H1 (cell line): ENCODE measurements at places on chromosomes 3 and 15.
A peak's percentile ranks its signal among the peaks of the same experiment; 100 is the strongest.

DNA sequence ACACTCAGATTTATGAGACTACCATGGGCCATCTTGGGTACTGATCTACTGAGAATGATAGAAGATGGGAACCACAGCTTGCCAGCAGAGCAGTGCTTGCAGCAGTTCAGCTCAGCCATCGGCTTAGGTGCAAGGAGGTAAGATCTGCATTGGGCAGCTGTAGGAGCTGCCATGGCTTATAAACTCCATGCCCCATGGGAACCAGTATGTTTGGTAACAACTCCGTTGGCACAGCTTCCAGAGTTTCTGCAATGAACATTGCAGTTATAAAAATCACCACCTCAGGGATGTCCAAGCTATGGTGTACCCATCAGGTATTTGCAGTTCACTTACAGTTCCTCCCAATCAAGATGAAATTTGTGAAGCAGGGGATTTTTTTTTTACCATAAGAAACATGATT lies 299.1 kb upstream of the ROPN1 start:
- no peak for DNase-seq

- DNase-seq: no peak
These were observed 175.7 kb upstream of the ADAMTS9 start for GRCh38 chr3:64863226-64864212.

- no peak for DNase-seq
These were observed at the start of gene ZBTB47 for GRCh38 chr3:42653560-42654330. TSS of gene ZBTB47 (plus strand) at chr3:42653697. CDS start at chr3:42658356, 4,659 bp downstream.

DNA sequence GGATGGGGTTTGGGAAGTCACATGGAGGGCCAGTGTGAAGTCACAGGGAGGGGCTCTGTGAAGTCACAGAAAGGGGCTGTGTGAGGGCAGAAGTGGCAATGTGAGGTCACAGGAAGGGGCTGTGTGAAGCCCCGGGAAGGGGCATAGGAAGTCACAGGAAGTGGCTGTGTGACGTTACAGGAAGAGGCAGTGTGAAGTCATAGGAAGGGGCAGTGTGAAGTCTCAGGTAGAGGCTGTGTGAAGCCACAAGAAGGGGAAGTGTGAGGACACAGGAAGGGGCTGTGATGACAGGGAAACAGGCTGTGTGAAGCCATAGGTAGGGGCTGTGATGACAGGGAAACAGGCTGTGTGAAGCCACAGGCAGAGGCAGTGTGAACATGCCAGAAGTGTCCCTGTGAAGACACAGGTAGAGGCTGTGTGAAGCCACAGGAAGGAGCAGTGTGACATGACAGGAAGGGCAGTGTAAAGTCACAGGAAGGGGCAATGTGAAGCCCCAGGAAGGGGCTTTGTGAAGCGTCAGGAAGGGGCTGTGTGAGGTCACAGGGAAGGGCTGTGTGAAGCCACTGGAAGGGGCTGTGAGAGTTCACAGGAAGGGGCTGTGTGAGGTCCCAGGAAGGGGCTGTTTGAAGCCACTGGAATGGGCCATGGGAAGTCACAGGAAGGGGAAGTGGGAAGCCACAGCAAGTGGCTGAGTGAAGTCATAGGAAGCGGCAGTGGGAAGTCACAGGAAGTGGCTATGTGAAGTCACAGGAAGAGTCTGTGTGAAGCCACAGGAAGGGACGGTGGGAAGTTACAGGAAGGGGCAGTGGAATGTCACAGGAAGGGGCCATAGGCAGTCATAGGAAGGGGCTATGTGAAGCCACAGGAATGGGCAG lies 37.1 kb downstream of the GASK1A start:
- no peak for DNase-seq

DNA sequence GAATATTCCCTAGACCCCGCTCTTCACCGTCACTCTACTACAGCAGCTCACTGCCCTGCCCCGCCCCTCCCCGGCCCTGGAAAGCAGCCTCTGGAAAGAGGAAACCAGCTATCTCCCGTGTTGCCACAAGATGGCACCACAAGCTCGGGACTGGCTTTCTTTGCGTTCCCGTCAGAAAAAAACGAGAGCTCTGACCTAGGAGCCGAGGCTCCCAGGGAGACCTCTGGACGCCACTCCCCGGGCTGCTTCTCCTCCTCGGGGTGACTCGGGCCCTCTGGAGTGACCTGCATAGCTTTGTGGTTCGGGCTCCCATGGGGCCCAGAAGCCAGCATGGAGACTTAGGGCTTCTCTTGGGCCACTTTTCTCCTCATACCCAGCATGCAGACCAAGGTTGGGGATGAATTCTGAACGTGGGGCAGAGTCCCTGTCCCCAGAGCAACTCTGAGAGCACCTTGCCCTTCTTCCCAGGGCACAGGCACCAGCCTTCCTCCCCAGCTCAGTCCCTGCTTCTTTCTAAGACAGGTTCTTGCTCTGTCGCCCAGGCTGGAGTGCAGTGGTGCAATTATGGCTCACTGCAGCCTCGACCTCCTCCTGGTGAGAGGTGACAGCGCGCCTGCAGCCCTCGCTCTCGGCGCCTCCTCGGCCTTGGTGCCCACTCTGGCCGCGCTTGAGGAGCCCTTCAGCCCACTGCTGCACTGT lies 19.0 kb downstream of the STOML1 start:
- DNase-seq: peak; percentile 54

DNA sequence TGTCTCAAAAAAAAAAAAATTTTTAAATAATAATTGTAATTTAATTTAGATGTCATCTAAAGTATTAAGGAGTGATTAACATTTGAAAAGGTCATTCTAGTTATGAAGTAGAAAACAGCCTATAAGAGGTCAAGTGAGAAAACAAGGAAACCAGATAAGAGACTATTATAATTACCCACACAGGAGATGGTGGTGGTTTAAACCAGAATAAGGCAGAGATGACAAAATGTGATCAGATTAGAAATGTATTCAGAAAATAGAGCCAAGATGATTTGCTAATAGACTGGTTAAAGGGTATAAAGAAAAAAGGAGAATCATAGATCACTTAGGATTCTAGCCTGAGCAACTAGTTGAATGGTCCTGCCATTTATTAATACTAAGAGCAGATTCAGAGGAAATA lies 11.2 kb downstream of the HERC1 start:
- DNase-seq: no peak

DNA sequence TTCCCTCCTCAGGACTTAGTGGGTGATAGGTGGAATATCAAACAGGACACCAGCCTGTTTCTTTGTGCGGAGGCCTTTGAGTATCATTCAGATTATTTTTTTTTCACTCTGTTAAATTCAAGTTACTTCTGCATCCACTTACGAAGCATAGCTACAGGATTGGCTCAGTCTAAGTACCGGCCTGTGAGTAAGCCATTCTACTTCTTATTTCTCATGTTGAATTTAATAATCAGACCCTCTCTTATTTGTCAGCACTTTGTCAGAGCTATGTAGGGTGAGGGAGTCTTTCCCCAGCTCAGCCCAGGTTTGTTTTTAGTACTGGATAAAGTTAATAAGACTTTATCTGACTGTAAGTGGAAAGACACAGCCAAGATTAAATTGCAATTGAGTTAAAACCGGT lies 54.7 kb downstream of the ITPR1 start:
- no peak for DNase-seq

- DNase-seq: no peak
These were observed 53.9 kb upstream of the NPAP1 start for GRCh38 chr15:24621630-24622215.

DNA sequence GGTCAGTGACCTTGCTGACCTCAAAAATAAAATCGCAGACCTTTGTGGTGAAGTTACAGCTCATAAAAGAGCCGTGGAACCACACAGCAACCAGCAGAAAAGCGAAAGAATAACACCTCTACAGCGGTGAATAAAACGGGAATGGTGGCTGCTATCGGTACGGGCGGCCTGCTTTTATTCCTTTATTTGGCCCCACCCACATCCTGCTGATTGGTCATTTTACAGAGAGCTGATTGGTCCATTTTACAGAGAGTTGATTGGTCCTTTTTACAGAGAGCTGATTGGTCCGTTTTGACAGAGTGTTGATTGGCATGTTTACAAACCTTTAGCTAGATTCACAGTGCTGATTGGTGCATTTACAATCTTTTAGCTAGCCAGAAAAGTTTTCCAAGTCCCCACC lies 80.7 kb upstream of the ATP10A start:
- DNase-seq: no peak

GRCh38 chr3:85387913-85388505 lies 429.2 kb downstream of the CADM2 start:
- no peak for DNase-seq

GRCh38 chr3:160009525-160009924 lies 20.9 kb downstream of the IL12A start:
- no peak for DNase-seq

DNA sequence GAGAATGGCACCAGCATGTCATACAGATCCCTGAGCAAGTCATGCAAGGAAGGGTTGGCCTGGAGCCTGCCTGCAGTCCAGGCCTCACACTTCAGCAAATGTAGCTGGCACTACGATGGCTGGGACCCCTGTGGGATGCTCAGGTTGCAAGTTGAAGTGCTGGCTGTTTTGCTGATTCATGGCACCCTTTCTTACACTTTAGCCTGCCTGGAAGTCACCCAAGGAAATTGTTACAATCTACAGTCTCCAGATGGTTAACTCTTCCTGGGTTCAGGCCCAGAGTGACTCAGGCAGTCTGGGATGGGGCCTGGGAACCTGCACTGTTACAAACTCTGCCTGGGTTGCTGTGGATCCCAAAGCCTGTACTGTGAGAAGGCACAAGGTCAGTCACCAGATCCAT lies 91.0 kb upstream of the SLC6A11 start:
- DNase-seq: no peak

- DNase-seq: no peak
These were observed 1.4 kb downstream of the ZNF609 start for GRCh38 chr15:64461721-64462162.

- DNase-seq: no peak
These were observed 25.6 kb downstream of the TRIM42 start for GRCh38 chr3:140703496-140703895.

DNA sequence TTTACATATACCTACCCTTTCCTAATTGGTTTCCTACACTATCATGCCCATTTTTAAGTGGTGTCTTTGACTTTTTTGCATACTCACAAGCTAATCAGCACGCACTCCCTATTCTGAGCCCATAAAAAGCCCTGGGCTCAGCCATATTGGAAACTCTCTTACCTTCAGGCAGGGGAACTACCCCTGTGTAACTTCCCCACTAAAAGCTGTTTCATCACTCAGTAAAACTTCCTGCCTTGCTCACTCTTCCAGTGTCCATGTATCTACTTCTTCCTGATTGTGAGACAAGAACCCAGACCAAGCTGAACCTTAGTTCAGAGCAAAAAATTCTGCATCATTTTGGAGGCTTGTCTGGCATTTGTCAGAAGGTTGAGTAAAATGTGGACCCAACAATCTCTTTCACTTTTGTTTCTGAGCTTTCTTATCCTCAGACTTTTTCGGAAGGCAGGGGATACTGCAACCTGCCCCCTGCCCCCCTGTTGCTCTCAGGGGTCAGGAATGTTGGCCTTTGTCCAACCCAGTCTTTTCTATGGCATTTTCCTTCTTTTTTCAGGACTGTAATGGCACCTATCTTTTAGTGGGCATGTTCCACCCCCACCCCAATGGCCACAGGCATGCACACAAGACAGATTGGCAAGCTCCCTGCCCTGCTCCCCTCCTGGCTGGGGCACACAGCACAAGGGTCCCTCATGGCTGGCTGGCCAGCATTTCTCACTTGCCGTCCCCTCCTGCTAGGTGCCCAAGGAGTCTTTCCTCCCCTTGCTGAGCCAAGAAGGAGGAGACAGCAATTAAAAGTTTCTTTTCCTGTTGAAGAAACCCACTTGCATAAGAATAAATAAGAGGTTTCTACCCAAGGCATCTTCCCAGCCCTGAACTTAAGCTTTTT lies 26.3 kb upstream of the TMEM45A start:
- DNase-seq: no peak

GRCh38 chr3:61868499-61868898 lies 307.1 kb downstream of the PTPRG start:
- no peak for DNase-seq

DNA sequence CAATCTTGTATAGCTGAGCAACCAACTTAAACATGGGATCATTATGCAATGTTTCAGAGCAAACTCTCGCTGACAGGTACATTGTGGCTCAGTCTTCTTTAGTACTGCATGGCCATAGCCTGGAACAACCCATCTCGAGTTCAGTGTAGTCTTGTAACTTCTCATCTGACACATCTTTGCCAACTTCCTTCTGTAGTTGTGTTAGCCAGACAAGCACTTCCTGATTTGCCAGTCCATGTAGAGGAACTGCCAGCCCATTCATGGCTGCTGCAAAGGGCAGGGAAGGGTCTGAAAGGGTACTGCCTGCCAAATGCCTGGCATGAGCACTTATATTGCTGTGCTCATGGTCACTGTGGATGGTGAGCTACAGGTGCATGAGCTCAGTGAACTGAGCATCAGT lies 49.2 kb upstream of the CCDC54 start:
- no peak for DNase-seq

DNA sequence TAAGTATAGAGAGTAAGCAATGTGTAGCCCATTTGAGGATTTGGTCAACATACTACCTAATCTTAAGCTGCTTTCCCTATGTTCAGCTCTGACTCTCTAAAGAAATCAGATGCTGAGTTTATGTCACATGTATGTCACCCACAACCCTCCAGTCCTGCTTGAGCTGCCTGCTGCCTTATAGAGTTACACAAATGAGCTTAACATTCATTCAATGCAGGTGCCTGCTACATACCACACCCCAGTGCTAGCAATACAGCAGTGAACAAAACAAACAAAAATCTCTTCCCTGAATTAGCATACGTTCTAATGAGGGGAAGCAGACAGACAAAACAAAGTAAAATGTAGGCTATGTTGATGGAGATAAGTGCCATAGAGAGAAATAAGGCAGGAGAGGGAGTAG lies 93.0 kb downstream of the HHLA2 start:
- no peak for DNase-seq

DNA sequence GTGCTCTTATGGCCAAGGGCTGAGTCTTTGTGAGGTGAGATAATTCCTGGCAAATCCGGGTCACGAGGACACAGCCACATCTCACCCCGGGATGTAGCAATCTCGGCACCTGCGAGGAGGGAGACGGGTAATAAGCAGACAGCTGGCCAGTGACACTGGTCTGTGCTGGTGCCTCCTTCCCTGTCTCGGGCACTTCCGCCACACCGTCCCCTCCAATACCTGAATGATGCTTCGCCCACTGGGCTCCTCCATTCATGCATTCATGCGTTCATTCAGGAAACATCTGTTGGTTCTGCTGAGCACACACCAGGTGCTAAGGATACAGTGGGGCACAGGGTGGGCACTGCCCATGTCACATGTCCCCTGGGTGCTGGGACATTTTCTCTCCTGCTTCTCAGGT lies 60.1 kb downstream of the ATP10A start:
- DNase-seq: no peak

- DNase-seq: no peak
These were observed 2.1 kb downstream of the TNK2 start for GRCh38 chr3:195905970-195906864.

DNA sequence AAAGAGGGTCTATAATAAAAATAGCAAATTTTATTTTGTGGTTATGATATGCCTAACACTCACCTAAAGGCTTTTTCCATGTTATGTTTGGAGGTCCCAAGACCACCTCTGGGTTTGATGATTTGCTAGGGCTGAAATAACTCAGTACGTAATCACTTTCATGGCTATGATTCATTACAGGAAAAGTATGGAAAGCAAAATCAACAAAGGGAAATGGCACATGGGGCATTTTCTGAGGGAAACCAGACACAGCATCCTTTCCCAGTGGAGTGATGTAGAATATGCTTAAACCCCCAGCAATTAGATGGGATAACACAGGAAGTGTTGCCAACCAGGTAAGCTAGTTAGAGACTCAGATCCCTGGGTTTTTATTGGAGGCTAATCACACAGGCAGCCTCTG lies 701.6 kb upstream of the CBLB start:
- DNase-seq: no peak

- no peak for DNase-seq
These were observed 108.8 kb upstream of the GPR149 start for GRCh38 chr3:154538566-154539360.
